Stomach (tissue), 19 donors: ENCODE measurements at places on chromosomes 1 and 21. TPM values are rescaled to one million over a fixed set of nuclear protein-coding genes. Genes with fewer than 3 reads are reported as not detected.

Gene CD101
- 8.8 TPM for total RNA-seq

Gene SYT2
- total RNA-seq: not detected

Gene OR2L8
- total RNA-seq: not detected

Gene INAVA
- total RNA-seq: 184 TPM

Gene AIM2
- not detected for total RNA-seq

Gene FBXO42
- total RNA-seq: 35.4 TPM

Gene COL18A1
- 34.8 TPM for total RNA-seq

Gene PTGS2
- 3.5 TPM for total RNA-seq

DNA sequence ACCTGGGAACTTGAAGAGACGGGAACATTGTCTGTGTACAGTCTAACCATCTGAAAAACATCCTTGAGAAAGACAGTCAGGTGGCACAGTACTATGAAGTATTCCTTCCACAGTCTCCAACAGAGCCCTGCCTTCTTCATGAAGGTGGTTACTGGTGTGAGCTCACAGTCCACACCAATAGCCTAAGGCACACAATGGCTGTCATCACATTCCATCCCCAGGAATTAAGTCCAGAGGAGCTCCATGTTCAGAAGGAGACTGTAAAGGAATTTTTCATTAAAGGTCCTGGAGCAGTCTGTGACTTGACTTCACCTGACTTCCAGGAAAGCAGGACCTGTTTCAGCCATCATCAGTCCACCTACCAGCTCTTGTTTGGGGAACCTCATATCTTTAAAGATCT lies 180.2 kb downstream of the C1orf21 start:
- no peak for DNase-seq

DNA sequence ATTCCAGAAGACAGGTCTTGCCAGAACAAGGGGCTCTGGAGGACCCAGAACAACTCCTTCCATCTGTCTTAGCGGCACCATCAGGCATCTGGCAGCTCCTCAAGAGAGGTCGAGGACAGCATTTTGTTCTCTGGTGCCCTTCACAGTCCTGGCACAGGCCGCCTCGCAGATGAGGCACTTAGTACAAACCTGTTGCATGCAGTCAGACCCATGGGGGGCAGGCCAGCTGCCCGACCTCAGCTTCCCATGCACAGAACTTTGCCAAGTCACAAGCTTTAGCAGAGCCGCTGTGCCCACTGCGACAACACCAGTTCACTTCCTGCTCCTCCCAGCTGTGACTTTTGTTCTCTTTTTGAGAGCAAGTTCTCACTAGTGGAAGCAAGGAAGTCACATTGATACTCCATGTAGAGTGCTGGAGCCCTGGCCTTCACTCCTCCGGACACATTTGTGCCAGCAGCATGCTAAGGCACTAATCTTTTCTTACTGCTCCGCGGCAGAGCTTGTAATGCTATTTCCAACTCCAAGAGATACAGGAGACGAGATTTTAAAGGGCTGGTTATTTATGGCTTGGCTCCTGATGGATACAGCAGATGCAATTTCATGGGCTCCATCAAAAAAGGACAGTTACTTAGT lies 44.6 kb downstream of the HMGB4 start:
- no peak for DNase-seq

DNA sequence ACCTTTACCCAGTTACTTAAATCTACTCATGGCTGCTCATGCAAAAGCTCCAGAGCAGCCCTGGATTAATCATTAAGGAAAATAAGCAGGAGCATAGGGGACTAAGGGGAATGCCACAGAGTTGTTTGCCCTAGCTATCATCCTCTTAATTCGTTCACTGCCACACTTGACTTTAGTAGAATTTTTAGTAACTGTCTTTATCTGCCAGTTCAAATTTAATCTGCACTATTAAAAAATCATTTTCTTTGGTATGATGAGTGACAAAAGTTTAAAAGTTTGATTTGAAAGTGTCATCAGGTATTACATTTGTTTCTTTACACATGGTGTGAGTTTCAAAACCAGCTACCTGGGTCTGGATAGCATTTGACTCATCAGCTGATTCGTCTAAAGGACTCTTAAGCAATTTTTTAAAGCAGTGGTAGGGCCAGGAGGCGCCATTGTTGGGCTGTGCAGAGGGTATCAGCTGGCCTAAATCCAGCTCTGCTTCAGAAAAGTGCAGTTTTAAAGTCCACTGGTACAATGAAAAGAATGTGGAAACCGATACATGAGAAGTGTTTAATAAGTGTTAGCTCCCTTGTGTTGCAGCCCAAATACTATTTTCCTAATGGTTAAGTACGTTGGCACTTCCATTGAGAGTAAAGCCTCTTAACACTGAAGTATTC lies 69.9 kb upstream of the DR1 start:
- peak; percentile 71 for DNase-seq

- no peak for DNase-seq
Measured at GRCh38 chr1:246680696-246681130, 43.5 kb upstream of the SCCPDH start.

- DNase-seq: no peak
Measured at GRCh38 chr1:226578946-226579578, 30.5 kb downstream of the STUM start.

DNA sequence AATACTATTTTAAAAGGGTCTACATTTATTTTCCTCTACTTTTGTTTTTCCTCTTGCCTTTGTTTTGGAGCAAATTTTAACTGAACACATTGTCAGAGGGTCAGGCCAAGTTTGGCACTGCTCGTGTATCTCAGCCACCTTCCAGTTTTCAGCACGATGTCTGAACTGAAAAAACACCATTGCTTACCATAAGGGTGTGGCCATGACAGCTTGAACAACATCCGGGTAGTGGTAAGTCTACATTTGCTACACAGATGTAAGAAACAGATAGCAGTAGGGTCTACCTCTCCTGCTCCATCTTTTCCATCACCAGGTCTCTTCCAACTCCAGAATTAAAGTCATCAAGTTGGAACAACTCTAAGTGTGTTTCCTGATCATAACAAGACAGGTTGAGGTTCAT lies 4.2 kb downstream of the HIVEP3 start:
- DNase-seq: no peak

DNA sequence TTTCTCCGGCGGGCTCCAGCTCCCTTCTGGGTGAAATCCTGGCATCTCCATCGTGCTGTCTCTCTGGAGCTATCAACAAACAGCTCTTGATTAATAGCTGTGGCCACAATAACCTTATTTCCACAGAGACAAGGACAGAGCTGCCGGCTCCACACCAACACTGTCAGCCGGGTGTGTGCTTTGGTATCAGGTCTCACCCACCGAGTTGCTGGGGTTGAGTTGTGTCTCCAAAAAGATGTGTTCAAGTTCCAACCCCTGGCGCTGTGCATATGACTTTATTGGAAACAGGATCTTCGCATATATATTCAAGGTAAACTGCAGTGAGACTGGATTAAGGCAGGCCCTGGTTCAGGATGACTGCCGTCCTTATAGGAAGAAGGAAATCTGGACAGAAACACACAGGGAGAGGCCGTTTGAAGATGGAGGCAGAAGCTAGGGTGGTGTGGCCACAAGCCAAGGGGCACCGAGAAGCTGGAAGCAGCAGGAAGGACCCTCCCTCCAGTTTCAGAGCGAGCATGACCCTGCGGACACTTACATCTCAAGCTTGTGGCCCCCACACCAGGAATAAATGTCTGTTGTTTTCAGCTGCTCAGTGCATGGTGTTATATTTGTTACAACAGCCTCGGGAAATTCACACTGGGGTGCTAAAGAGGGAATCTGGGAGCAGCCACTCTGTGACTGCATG lies 88.4 kb upstream of the TMPRSS2 start:
- DNase-seq: peak; percentile 24

DNA sequence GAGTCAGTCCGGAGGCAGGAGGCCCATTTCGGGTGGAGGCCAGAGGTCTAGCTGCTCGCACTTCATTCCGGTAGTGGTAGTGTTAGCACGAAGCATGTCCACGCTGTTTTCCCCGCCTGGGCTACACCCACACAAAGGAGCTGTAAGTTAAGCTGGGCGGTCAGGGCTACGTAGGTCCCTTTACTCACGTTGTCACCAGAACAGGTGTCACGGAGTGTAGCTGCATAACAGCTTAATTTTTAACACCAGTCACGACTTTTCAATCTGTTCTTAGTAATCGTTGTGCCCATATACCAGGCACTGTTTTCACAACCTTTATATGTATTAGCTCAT lies 15.6 kb downstream of the HLX start:
- no peak for DNase-seq

- DNase-seq: no peak
Measured at GRCh38 chr1:52096216-52096615, 40.1 kb downstream of the BTF3L4 start.

GRCh38 chr1:43531107-43531905 lies 623 bp downstream of the PTPRF start:
- DNase-seq: no peak

DNA sequence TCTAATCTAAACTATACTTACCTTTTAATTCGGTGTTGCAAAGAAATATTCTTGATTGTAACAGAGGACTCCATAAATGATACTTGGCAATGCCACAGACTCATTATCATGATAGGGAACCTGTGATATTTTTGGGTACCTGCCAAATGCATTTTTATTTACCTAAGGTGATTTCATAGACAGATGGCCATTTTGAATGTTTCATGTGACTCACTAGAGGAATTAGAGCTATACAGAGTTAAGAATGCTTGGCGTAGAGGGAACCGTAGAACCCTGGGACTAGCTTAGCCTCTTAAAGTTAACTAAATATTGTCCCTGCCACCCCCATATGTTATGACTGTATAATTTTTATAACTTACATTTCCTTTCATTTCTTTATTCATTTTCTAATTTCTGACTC lies 136.1 kb downstream of the DISP1 start:
- DNase-seq: no peak

DNA sequence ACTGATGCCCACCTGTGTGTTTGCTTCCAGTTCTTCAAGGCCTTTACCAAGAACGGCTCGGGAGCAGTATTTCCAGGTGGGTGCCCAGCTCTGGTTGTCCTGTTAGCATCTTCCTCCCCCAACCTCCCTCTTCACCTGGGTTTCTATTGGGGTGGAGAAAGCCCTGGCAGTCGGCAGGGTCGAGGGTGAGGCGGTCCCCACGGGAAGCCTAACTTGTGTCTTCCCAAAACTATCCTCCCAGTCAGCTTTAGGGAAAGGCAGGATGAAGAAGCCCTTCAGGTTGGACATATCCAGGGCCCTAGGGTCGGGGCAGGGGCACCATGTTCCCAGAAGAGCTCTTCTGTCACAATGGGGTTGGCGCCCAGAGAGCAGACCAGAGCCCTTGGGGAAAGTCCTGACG lies 20.6 kb downstream of the QSOX1 start:
- no peak for DNase-seq
